ENCODE measurements at places on chromosomes 4 and X. TPM values are rescaled to one million over a fixed set of nuclear protein-coding genes. Genes with fewer than 3 reads are reported as not detected.

DNA sequence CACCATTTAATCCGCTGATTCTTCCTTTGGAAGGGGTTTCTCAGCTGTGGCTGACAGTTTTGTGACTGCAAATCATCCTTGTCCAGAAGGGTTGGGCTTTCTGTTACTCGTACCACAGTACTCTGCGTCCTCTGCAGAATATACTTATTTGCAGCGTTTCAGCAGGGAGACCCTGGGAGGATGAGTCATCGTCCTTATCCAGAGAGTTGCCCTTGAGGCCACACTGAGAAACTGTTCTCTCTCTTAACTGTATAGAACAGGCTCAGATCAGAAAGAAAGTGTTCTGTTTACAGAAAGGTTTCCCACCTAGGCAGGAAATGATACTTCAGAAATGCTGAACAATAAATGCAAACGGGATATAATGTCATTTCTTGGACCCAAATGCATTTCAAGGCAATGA lies 47.8 kb upstream of the DDX53 start:
- DNase-seq = no peak
- H3K36me3 ChIP-seq = no peaks in the 10 kb centered on the region
- H3K27ac ChIP-seq = no peak overlapping the region
- H3K4me1 ChIP-seq = no peaks in the 10 kb centered on the region
- no peaks in the 10 kb centered on the region for H3K27me3 ChIP-seq

GRCh38 chr4:16779028-16779675 lies 119.3 kb downstream of the LDB2 start:
- H3K36me3 ChIP-seq = no peaks in the 10 kb centered on the region
- H3K4me3 ChIP-seq = no peak overlapping the region
- no peaks in the 10 kb centered on the region for H3K4me1 ChIP-seq
- no peak overlapping the region for H3K27ac ChIP-seq

- no peak overlapping the region for H3K27ac ChIP-seq
- H3K27me3 ChIP-seq = peaks cover 8% of the 10 kb centered on the region
- H3K4me1 ChIP-seq = no peaks in the 10 kb centered on the region
- H3K4me3 ChIP-seq = no peak overlapping the region
Measured at GRCh38 chr4:4782969-4783368, 76.5 kb upstream of the MSX1 start.

DNA sequence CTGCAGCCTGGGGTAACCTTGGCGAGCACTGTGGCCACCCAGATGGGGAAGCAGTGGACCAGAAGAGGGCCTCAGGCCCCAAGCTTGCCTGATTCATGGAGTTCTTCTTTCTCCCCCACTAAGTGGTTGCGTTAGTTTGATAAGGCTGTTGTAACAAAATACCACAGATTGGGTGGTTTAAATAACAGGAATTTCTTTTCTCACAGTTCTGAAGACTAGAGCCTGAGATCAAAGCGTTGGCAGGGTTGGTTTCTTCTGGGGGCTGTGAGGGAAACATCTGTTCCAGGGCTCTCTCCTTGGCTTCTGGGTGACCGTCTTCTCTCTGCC lies 105.7 kb upstream of the GATB start:
- H3K27me3 ChIP-seq = peaks cover 10% of the 10 kb centered on the region
- no peaks in the 10 kb centered on the region for H3K4me1 ChIP-seq
- H3K4me3 ChIP-seq = no peak overlapping the region
- DNase-seq = no peak
- no peaks in the 10 kb centered on the region for H3K36me3 ChIP-seq

- no peak overlapping the region for H3K27ac ChIP-seq
- no peak overlapping the region for H3K4me3 ChIP-seq
- H3K4me1 ChIP-seq = no peaks in the 10 kb centered on the region
- H3K27me3 ChIP-seq = no peaks in the 10 kb centered on the region
Measured at GRCh38 chr4:14924076-14924811, 78.0 kb upstream of the CPEB2 start.

DNA sequence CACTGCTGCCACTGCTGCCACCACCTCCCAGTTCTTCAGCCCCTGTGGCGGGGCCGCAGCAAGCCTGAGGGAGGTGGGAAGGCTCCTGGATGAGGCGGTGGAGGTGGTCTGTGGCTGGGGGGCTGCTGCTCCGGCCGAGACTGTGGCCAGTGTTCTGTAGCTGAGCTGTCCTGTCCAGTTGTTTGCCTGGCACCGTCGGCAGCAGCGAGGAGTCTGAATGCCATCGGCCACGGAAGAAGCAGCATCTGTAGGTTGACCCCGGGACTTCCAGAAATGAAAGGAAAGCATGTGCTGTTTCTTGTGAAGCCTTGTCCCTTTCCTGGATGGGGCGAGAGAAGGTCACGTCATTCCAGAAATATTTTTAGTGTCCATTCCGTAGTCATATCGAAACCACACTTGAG lies 3.3 kb downstream of the C4orf54 start:
- H3K4me3 ChIP-seq = no peak overlapping the region
- no peak overlapping the region for H3K27ac ChIP-seq
- no peaks in the 10 kb centered on the region for H3K4me1 ChIP-seq
- H3K27me3 ChIP-seq = peaks cover 3% of the 10 kb centered on the region

DNA sequence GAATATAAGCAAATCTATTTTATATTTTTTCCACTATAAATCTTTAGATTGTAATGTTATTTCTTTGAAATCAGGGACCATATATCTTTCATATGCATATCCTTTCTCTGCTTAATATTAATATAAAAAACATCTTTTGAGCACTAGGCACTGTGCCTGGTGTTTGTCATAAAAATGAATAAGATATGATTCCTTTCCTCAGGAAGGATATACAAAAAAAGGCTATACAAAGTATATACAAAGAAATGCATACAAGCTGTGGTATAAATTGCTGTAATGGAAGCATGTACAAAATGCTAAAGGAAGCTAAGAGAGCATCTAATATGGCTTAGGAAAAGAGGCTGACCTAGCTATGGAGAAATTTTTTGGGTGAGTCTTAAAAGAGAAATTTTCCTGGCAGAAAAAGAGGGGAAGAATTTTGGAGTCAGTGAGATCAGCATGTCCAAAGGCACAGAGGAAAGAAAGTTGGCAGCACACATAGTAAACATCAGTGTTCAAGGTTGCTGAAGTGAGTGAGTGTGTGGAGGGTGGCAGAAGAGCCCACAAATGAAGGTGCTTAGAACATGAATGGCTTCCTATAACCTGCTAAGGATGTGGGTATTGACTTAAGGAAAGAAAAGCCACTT lies 500.0 kb downstream of the SPRY1 start:
- H3K27me3 ChIP-seq = peaks cover 2% of the 10 kb centered on the region
- H3K36me3 ChIP-seq = no peaks in the 10 kb centered on the region

GRCh38 chr4:37742149-37742548 lies 56.0 kb upstream of the RELL1 start:
- no peak for DNase-seq
- H3K36me3 ChIP-seq = no peaks in the 10 kb centered on the region
- peaks cover 8% of the 10 kb centered on the region for H3K27me3 ChIP-seq
- H3K4me3 ChIP-seq = no peak overlapping the region

- H3K27me3 ChIP-seq = peaks cover 4% of the 10 kb centered on the region
- H3K36me3 ChIP-seq = no peaks in the 10 kb centered on the region
- DNase-seq = no peak
Measured at GRCh38 chrX:42869011-42869410, 91.0 kb upstream of the PPP1R2C start.

- peaks cover 16% of the 10 kb centered on the region for H3K27me3 ChIP-seq
- H3K36me3 ChIP-seq = no peaks in the 10 kb centered on the region
- no peak overlapping the region for H3K4me3 ChIP-seq
- H3K4me1 ChIP-seq = no peaks in the 10 kb centered on the region
- DNase-seq = no peak
Measured at GRCh38 chr4:8315435-8316250, 46.1 kb downstream of the HTRA3 start.

- H3K36me3 ChIP-seq = no peaks in the 10 kb centered on the region
- H3K4me1 ChIP-seq = no peaks in the 10 kb centered on the region
- no peak overlapping the region for H3K27ac ChIP-seq
- DNase-seq = no peak
- no peak overlapping the region for H3K4me3 ChIP-seq
Measured at GRCh38 chr4:166895771-166896170, 338.5 kb downstream of the SPOCK3 start.

DNA sequence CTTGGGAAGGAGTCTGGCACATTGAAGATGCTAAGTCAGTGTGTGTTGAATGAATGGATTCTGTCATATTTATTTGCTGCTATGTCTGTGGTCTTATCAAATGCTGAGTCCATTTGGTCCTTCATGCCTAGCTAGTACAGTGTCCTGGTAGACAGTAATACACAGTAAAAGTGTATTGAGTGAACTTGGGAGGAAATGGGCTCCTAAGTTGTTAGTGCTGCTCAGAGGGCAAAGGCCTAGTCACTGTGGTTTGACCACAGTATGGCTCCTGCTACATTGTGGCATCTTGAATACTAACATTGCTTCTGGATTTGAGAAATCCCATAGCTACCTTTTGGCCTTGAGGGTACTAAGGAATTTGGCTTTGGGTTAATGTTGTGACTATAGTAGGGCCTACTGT lies 33.9 kb downstream of the MTM1 start:
- no peak overlapping the region for H3K4me3 ChIP-seq
- no peak overlapping the region for H3K27ac ChIP-seq
- H3K4me1 ChIP-seq = peaks cover 17% of the 10 kb centered on the region
- no peak for DNase-seq
- H3K36me3 ChIP-seq = peaks cover 12% of the 10 kb centered on the region
- H3K27me3 ChIP-seq = peaks cover 6% of the 10 kb centered on the region

DNA sequence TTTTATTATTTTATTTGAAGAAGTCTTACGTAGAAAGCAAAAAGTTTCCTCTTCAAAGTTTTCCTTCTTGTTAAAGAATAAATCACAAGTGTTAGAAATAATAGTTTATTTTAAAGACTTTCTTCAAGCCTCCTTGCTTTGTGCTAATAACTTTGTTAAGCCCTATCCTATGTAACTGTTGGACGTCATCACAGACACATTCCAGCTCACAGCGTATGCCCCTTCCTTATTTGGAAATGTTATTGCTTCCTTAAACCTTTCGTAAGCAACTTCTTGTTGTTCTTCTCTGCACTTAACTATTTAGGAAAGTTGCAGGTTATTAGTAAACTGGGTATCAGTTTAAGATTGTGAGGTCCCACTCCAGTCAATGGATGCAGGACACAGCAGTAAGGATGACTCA lies 7.6 kb upstream of the SRD5A3 start:
- DNase-seq = no peak
- no peak overlapping the region for H3K4me3 ChIP-seq
- no peaks in the 10 kb centered on the region for H3K36me3 ChIP-seq
- H3K27ac ChIP-seq = no peak overlapping the region
- H3K4me1 ChIP-seq = peaks cover 11% of the 10 kb centered on the region

GRCh38 chr4:38109896-38110295 lies 149.7 kb downstream of the PTTG2 start:
- H3K4me3 ChIP-seq = no peak overlapping the region
- no peak for DNase-seq
- no peak overlapping the region for H3K27ac ChIP-seq
- H3K27me3 ChIP-seq = no peaks in the 10 kb centered on the region
- peaks cover 4% of the 10 kb centered on the region for H3K36me3 ChIP-seq

GRCh38 chr4:111499291-111499690 lies 646.0 kb upstream of the FAM241A start:
- H3K27me3 ChIP-seq = no peaks in the 10 kb centered on the region
- H3K27ac ChIP-seq = no peak overlapping the region
- H3K4me1 ChIP-seq = no peaks in the 10 kb centered on the region
- no peaks in the 10 kb centered on the region for H3K36me3 ChIP-seq
- no peak overlapping the region for H3K4me3 ChIP-seq
- no peak for DNase-seq

DNA sequence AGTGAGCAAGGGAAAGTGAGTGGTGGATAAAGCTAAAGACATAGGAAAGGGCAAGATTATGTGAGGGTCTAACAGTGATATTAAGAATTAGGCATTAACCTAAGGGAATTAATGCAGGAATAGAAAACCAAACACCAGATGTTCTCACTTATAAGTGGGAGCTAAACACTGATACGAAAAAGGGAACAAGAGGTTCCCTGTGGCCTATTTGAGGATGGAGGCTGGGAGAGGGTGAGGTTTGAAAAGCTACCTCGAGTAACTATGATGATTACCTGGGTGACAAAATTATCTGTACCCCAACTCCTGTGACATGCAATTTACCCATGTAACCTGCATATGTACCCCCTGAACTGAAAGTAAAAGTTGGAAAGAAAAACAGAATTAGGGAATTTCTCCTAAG lies 79.0 kb downstream of the ANXA3 start:
- DNase-seq = no peak
- H3K27ac ChIP-seq = no peak overlapping the region
- peaks cover 4% of the 10 kb centered on the region for H3K4me1 ChIP-seq
- peaks cover 2% of the 10 kb centered on the region for H3K27me3 ChIP-seq
- H3K4me3 ChIP-seq = no peak overlapping the region

- no peak for DNase-seq
- H3K4me1 ChIP-seq = peaks cover 2% of the 10 kb centered on the region
- H3K27ac ChIP-seq = peak overlapping the region; percentile 50
- H3K4me3 ChIP-seq = no peak overlapping the region
- H3K36me3 ChIP-seq = no peaks in the 10 kb centered on the region
- H3K27me3 ChIP-seq = peaks cover 19% of the 10 kb centered on the region
Measured at GRCh38 chr4:109278594-109279031, 23.8 kb downstream of the COL25A1 start.

GRCh38 chr4:55543858-55544257 lies 2.9 kb downstream of the CLOCK start:
- no peak for DNase-seq
- no peaks in the 10 kb centered on the region for H3K27me3 ChIP-seq
- no peak overlapping the region for H3K4me3 ChIP-seq
- H3K36me3 ChIP-seq = no peaks in the 10 kb centered on the region

DNA sequence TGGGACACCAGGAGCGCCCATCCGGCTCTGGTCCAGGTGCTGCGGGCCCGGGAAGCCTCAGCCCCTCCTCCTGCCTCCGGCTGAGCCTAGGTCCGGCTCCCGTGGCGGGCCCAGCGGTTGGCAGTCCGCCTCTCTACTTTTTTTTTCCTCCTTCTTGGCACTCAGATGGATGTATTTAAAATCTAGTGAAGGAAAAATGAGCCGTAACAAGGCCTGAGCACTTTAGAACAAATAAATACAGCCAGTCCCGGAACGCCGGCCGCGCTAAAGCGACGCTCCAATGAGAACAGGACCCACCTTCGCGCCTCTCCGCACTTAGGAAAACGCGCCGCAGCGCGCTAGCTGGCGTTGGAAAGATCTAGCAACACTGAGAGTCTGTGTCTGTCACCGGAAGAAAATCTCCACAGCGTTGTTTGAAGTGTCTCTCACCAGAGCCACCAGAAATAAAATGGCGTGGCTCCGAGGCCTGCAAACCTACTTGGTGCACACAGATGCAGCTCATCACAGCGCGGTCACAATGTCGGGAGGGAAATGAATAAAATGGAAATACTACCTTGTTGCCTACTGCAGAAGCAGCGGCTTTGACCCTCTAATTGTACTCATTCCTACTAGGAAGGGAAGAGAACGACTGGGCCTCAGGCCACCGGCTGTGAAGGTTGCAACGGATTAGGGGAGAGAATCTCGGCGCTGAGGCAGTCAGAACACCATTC lies 4.7 kb downstream of the NEUROG2 start:
- peaks cover 10% of the 10 kb centered on the region for H3K36me3 ChIP-seq
- H3K4me3 ChIP-seq = no peak overlapping the region
- no peak for DNase-seq

- no peaks in the 10 kb centered on the region for H3K4me1 ChIP-seq
- no peak overlapping the region for H3K4me3 ChIP-seq
- no peaks in the 10 kb centered on the region for H3K27me3 ChIP-seq
Measured at GRCh38 chrX:69082753-69083150, 82.5 kb downstream of the PJA1 start.

Gene DGAT2L6
- not detected for total RNA-seq

Gene INTU
- total RNA-seq = 0.81 TPM

Gene GYG2
- total RNA-seq = not detected

Gene GRIPAP1
- 97.8 TPM for total RNA-seq

Gene MAGEE2
- total RNA-seq = not detected

Gene VEGFC
- total RNA-seq = not detected

Gene CUL4B
- total RNA-seq = 22.7 TPM

Gene RCHY1
- total RNA-seq = 47.8 TPM

Gene RENBP
- total RNA-seq = 4.8 TPM

Gene EFHC2
- 0.73 TPM for total RNA-seq

Gene RXFP1
- not detected for total RNA-seq

Gene ITM2A
- 37.0 TPM for total RNA-seq

Gene ENOPH1
- total RNA-seq = 50.3 TPM

Gene PLA2G12A
- 14.4 TPM for total RNA-seq

Measured in natural killer cell treated with Interleukin-12 subunit alpha and Interleukin-12 subunit beta and Interleukin-15 and Interleukin-18, amount 100 ng/mL, for 72 hours (primary cell).